ENCODE measurements at places on chromosomes 4 and X.
A peak's percentile ranks its signal among the peaks of the same experiment; 100 is the strongest.

- DNase-seq: no peak
Observed at GRCh38 chrX:154305541-154306205, 10.1 kb downstream of the TKTL1 start.

GRCh38 chr4:90445380-90445779 is 318.2 kb downstream of the CCSER1 start:
- no peak for DNase-seq

DNA sequence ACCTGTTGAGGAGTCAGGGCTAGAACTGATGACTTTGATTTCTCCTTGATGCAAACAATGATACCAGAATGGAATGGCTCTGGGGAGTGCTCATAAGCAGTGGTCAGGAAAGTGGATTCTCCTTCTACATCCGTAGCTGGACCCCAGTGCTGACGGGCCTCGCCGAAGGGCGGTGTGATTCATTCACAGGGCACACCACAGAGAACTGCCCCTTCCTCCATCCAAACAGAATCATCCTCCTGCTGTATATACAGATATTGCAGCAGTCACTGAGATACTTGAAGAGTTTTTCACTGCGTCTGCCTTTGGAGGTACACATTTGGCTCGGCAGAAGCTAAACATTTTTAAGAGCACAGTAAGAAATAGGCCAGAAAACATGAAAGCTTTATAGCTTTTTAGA is 7.3 kb upstream of the DCTD start:
- no peak for DNase-seq

DNA sequence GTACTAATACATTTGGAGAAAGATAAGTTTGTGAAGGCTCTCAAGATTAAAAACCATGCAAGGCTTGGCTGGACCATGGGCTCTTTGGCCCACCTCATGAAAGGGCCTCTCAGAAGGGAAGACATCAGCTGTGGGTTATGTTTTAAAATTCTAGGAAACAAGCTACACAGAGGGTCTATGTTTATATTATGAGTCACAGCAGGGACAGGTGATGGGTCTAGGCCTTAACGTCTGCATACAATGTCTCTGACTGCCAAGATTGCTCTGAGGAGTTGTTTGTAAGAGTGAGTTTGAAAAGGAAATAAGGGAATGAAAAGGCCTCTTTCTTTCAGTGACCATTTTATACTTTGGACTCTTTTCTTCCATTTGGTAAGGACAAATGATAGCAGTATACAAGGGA is 77.0 kb upstream of the ARMCX2 start:
- no peak for DNase-seq

GRCh38 chr4:174218127-174218790 is 65.2 kb downstream of the FBXO8 start:
- DNase-seq: no peak

- DNase-seq: no peak
Observed at GRCh38 chrX:25096522-25097045, 80.8 kb upstream of the ARX start.

- peak; percentile 6 for DNase-seq
Observed at GRCh38 chr4:164977243-164978164, at the start of gene TRIM61. Gene TRIM61 (minus strand): TSS chr4:164977657. CDS start chr4:164970002, 7,655 bp downstream.

- no peak for DNase-seq
Observed at GRCh38 chrX:131783555-131784308, 239.4 kb upstream of the STK26 start.

DNA sequence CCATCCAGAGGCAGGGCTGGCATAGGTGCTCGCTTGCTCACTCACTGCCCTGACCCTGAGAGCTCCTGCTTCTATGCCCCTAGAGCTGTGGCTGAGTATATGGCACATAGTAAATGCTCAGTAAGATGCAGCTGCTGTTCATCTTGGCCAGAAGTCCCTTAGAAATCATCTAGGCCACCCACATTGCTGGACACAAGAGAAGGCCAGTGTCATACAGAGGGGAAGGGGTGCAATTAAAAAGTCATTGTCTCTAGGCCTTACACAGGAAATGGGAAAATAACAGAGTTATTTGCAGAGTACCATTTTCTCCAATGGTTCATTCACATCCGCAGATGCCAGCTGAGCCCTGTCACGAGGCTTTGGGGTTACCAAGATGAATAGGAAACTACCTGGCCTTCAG is 88.8 kb downstream of the MAMLD1 start:
- DNase-seq: no peak

- no peak for DNase-seq
Observed at GRCh38 chr4:4271912-4272311, 18.0 kb downstream of the LYAR start.

DNA sequence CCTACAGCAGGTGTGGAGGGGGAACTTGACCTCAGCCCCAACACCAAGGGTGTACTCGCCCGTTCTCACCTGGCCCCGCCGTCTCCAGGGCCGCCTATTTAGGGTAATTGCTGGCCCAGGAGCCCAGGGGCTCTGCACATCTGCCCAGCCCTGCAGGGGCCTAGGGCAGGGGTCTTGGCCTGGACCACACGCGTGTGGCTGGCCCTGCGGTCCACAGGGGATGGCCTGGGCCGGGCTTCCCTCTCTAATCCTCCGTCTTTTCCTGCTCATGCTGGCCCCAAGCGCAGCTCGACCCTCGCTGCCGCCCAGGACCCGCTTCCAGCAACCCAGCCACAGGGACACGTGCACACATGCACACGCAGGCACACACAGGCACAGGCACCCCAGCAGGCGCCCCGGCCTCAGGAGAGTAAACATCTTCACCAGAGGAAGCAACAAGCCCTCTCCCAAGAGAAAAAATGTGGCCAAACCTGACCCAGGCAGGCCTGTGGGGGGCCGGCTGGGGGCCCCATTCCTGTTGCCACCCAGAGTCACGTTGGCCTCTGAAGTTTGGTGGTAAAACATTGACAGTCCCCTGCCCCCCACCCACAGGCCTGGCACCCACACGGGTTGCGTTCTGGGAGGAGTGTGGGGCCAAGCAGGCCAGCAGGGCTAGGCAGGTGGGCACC is 24.6 kb upstream of the FGFR3 start:
- DNase-seq: no peak

DNA sequence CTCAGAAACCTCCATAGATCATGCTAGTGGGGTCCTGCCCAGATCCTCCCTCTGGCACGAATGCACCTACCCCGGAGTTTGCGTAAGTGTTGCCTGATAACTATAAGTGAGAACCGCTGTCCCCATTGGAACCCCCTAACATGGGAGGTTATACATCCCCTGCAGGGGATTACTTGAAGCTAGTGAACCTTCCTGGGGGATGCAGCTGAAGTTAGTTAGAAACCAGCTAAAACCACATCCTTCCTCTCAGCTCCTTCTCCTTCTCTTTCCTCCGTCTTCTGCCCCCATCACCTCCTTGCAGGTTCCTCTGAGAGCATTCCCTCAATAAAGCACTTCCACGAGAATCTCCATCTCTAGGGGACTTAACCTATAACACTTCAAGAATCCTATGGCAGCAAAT is 95.0 kb downstream of the ZNF827 start:
- DNase-seq: no peak

DNA sequence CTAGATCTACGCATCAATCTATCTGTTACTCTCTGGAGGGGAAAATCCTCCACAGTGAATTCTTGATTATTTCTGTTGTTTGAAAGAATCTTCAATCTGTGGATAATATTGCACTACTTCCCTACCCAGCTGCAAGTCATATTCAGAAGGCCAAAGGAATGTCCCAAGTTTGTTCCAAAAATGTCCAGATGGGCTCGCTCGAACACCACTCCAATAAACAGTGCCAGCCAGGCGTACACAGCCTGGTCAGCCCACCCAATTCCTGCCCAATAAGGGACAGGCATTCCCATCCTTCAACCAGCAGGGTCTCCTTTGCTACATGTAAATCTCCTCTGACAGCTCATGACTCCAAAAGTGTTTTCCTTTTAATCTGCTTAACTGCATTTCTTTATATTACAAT is 80.7 kb upstream of the GPM6B start:
- DNase-seq: no peak

DNA sequence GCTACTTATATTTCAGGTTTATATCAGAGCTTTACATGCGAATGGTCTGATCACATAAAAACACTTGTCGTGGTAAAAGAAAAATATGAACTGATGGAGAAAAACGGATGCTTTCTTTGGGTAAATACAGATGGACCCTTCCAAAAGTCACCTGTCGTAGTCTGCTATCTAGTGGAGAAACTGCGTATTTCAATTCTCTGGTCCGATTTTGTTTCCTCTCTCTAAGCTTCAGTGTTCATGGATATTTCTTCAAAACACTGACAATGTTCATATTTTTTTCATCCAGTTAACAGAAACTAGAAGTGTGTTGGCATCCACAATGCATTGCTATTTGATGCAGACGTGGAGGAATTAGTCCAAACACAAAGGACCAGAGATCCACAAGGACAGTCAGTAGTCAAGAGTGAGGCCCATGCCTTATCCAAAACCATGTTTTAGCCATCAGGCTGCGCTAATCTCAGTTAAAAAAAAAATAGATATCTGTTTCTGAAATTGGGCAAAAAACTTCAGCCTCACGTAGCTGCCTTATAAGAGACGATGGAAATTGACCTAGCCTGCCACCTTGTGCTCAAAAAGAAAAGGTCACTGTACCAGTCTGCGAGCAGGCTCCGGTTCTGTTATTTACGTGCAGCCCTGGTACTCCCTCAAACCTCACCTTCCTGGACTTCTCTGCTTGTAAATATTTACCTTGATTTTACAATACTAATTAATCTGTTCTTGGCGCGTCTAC is 16.0 kb downstream of the MEPE start:
- no peak for DNase-seq
